NCI-H1436 (cell line): ENCODE measurements at places on chromosomes 2 and 18.

DNA sequence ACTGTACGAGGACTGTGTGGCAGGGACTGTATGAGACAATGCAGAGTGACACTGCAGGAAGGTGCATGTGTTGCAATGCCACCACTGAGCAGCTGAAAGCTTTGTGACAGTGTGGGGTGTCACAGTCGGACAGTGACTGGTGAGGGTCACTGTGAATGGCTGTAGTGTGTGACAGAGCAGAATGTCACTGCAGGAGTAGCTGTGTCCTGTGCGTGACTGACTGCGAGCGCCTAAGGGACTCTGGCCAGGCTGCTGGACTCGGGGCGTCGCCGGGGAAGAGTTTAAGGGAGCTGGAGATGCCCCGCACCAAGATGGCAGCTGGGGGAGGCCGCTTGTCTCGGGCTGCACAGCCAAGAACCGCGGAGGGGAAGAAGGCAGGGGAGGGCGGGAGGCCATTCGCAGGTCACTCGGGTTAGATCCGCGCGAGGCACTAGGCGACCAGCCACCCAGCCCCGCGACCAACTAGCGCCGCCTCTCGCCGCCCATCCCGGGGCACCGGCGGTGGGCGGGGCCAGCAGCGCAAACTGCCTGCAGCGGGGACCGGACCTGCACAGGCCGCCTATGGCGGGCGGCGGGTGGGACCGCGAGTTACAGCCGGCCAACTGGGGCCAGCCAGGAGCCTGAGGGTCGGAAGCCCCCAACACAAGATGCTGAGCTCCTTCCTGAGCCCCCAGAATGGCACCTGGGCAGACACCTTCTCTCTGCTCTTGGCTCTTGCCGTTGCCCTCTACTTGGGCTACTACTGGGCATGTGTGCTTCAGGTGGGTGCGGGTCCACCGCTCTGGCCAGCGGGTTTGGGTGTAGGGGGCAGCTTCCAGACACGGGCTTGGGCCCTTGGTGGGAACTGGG lies at the start of gene ABHD1:
Gene ABHD1, plus strand, starts transcription at position 514 of the 849 bp plus-strand sequence. Its CDS starts 134 bp downstream, at position 648.
- no peak for DNase-seq

DNA sequence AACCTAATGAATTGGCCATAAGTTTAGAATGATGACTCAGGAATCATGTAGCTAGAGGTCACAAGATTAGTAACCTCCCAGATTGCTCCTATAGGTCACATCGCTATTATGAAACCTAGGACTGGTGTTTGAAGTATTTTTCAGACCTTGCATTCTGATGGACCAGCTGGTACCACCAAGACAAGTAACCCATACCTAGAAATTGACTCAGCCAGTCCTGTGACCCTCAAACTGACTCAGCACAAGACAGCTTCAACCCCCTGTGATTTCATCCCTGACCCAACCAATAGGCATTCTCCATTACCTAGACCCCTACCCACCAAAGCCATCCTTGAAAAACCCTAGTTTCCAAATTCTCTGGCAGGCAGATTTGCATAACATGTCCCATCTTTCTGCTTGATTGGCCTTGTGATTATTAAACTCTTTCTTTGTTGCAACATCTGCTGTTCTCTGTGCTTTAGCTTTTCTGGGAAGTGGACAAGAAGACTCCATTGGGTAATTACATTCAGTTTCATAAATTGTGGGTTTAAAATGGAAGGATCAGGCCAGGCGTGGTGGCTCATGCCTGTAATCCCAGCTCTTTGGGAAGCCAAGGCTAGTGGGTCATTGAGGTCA lies 254.9 kb downstream of the IRS1 start:
- DNase-seq = no peak

DNA sequence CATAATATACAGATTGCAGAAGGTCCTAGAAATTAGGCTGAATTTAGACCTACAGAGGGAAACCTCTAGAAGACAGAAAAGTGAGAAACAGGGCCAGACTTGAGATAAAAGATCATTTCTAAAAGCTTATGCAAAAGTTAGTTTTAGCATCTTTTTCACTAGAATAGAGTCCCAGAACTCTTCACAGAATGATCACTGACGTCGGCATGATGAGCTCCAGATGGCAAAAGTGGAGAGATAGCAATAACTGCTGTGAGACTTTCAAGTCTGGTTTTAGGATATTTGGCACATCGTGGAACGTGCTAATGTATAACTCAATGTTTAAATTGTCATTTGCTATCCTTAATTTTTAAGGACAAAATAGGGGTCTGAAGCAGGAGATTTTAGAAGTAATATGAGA lies 1050.7 kb upstream of the CELF4 start:
- no peak for DNase-seq

- no peak for DNase-seq
Measured at GRCh38 chr2:169015943-169016342, 15.2 kb downstream of the ABCB11 start.

- DNase-seq = no peak
Measured at GRCh38 chr2:12831016-12831415, 114.3 kb downstream of the TRIB2 start.

DNA sequence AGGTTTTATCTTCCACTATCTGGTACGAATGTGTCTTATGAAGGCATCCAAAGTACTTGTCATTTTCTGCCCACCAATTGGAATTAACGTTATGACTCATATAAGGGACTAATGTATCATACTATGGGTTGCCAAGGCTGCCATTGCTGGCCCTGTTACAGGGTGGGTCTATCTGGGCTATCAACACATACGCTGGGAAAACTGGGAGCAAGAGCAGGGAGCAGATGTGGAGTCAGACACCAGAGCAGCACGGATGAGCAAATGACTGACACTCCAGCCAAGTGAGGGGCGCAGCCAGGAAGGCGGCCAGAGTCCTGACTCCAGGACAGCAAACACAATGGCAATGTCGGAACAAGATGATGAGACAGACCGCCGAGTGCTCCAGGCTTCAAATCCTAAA lies 145.9 kb downstream of the COPS8 start:
- DNase-seq = no peak

DNA sequence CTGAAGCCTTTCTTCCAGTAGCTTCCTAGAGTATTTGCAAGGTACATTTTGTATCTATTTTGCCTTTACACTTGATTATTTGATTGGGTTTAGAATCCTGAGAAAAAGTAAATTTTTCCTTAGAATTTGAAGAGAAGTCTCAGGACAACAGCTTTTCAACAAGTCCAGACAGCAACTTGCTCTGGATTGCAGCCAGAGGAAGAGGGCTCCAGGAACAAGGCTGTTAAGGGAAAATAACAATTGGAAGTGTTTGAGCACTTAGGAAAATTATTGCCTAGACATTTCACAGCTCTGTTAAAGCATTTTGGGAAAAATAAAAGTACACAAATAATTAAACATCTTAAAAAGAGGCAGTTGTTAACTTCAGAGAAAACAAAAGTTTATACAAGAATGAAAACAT lies 58.3 kb upstream of the RAPGEF4 start:
- no peak for DNase-seq

- DNase-seq = no peak
Measured at GRCh38 chr2:120878970-120879369, 143.3 kb downstream of the GLI2 start.

DNA sequence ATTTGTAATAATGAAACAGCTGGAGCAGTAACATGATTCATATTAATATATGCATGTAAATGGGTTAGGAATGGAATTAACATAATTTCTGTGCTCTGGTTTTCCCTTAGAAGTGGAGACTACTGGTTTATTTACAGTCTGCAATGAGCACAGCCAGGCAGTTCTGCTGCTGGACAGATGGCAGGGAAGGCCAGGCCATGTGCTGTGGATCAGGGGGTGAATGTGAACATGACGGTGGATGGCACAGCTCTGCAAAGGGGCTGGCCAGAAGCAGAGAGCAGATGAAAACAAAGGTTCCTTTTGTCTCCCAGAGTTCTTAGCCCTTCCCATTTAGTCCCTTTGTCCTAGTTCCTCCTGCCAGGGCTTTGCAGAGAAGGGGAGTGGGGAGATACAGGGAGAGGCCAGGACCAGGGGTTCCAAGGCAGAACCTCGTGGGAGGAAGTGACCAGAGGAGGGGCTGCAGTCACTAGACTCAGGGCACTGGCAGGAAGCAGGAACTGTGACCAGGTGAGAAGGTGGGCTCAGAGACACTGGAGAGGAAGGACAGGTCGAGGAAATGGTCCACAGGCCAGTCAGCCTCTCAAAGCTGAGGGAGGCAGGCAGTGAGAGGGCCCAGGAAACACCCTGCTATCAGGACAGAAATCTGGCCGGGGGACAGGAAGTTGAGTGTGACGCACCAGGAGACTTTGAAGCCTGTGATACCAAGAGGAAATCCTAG lies 112.9 kb upstream of the ATP8B1 start:
- no peak for DNase-seq

DNA sequence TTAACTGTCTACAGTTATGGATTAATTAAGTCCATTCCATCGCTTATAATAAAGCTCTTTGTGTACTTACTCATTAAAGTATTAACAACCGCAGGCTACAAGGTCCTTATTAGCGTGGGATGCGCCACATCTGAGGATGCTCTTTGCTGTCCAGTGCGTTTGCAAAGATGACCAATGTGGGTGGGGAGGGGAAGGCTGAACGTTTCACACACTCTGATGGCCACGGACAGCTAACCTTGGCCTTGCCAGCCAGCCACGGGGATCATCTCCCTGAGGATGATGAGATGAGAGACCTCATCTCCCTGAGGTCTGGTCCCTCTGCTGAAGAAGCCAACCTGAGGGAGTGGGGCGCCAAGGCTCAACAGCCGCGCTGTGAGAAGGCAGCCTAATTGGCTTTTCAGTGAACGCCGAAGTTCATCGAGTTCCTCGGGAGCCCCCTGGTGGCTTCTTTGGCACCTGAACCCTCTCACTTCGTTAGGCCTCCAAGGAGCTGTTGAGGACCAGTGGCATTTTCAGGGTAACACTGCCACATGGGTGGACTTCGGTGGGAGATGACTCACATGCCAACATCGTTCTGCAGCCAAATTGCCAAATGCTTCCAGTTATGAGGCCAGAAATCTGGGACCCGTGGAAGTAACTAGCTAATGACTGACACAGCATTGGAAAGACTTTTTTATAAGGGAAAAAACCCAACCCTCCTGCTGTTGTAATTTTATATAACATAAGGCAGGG lies 69.3 kb upstream of the SEC11C start:
- DNase-seq = peak; percentile 88

DNA sequence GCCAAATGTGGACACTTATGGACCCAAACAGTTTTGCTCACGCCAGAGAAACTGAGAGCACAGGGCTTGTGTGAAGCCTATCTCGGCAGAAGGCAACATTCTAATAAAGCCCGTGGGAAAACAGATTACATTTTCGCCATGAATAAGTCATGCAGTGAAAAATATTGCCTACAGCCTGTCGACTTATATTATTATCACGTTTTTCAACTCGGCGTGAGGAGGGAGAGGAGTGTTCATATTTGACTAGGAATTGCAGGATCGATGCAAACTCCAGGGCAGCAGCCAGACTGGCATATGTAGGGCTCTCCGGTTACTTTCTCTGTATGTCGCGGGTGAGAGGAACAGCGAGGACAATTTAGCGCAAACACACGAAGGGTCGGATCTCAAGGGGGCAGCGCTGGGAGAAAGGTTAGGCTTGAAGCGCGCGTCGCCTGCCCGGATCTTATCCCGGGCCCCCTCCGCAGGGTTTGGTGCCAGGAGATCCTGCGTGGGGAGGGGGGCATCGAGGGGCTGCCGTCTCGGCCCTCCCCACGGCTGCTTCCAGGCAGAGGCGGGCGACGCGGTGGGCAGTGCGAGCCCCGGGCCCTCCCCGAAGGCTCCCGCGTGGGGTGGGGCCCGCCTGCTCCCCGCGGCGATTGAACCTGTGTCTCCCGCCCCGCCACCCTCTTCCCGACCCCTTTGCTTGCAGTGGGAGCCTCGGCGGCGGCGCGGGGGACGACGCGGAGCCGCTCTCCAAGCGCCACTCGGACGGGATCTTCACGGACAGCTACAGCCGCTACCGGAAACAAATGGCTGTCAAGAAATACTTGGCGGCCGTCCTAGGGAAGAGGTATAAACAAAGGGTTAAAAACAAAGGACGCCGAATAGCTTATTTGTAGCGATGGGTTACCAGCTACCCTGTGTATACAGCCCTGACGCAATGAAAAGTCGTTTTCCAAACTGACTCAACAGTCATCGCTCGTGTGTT lies 4.4 kb downstream of the ADCYAP1 start:
- no peak for DNase-seq

GRCh38 chr2:108029912-108030311 lies 43.6 kb downstream of the SLC5A7 start:
- DNase-seq = no peak

GRCh38 chr2:147025646-147026585 lies 818.9 kb upstream of the ACVR2A start:
- DNase-seq = no peak

- no peak for DNase-seq
Measured at GRCh38 chr2:205914213-205915129, 171.5 kb downstream of the INO80D start.

- DNase-seq = no peak
Measured at GRCh38 chr2:48600917-48601316, 16.7 kb upstream of the GTF2A1L start.
